Liver (tissue), 10 donors: ENCODE measurements at places on chromosomes 12 and 14.

DNA sequence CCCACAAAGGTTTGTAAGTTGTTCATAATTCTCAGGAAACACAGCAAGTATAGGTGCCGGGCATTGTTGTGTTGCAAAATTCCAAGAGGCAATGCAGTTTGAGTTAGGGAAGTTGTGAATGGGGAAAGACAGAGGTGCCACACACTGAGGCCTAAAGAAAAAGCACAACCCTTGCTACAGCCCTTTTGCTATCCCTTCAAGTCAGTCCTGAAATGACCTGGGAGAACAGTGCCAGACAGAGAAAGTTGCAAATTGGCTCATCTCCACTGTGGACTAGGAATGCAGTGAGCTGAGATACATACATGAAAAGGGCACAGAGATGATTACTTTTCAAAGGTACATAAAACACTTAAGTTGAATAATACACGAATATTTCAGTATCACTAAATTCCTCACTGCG, 213.3 kb upstream of the TMTC1 start:
- no peak for DNase-seq

- no peak for DNase-seq
Measured at GRCh38 chr14:21258889-21259787, 10.1 kb downstream of the HNRNPC start.

GRCh38 chr14:95477411-95478269, 38.8 kb downstream of the SYNE3 start:
- no peak for DNase-seq

DNA sequence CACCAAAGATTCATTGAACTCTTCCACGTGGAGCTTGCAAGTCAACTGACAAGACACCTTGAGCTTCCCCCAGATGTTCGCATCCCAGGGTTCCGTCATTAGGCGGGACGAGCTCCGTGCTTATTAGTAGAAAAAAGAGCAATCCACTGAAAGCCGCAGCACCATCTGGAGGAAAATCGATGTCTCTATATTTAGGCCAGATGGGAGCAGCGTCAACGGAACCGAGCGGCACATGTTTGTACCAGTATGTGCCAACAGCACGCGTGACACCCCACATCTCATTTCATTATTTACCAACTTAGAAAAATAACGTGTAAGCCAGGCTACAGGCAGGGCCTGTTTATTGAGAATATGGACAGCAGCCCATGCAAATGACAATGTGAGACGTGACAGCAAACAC, 45.8 kb upstream of the TMEM132D start:
- no peak for DNase-seq

DNA sequence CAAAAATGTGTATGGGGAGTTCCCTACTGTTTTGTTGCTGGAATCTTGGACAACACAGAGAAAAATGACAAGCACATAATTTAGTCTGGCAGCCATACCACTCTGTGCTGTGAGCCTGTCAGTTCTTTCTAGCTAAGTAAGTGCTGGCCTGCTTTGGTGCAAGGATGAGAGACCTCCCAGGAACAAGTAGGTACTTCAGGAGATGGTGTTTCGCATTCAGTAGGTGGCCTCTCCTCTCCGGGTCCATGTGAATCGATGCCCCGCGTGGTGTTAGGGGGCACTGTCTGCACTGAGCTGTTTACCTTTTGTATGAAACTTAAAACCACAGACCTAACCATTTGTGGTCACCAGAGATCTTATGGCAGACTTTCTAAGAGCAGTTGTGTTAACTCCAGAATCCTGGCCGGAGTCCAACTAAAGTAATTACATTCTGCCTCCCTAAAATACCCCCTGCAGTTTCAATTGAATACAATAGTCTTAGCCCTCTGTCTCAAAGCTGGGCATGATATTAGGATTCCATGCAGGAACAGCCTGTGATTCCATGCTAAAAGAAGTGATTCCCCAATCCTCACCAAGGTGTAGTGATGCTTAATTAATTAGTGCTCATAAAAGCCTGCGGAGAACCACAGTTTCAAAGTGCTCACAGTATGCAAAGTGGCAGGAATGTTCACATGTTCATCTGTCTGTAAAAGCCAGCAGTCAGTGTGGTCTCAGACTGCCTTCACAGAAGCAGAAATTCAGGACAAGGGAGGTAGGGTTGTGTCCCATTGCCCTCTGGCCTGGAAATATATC, 64.2 kb downstream of the LLPH start:
- DNase-seq: no peak

DNA sequence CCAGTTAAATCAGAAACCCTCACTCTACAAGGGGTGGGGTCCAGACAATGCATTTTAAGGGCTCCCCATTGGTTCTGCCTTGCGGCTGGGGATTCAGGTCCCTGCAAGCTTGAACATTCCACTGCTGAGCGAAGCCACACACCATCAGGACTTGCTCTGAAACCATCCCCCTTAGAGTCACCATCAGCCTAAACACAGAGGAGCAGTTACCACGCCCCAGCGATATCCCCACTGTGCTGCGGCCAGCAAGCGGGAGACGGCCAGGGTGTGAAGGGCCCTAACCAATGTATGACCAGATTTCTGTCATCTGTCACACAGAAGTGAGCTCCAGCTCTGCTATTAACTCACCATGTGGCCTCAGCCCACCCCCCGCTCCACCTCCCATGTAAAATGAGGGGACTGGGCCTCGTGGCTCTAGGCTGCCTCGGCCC, 29.7 kb downstream of the CCDC88C start:
- no peak for DNase-seq

DNA sequence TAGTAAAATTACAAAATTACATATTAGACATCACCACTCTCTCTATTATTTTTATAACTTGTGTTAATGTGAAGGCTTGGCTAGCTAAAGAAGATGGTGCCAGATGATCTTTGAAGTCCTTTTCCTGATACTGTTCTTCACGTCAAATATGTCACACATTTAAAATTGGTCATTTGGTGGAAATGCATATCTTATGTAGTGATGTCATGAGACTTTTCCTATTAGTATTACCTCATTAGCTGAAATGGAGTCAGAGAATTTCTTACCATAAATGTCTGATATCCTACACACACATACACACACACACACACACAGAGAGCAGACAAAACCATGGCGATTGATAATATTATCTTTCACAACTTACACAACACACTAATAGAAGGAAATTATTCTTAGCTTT, 124.8 kb upstream of the PTPRB start:
- DNase-seq: no peak

GRCh38 chr12:56487448-56488040, 417 bp downstream of the GLS2 start:
- peak; percentile 50 for DNase-seq

GRCh38 chr14:86533834-86534233, 1003.9 kb downstream of the FLRT2 start:
- DNase-seq: no peak

- DNase-seq: no peak
Measured at GRCh38 chr14:34003082-34003668, 52.3 kb upstream of the EGLN3 start.

- DNase-seq: no peak
Measured at GRCh38 chr12:64025174-64025958, 180.9 kb downstream of the SRGAP1 start.

DNA sequence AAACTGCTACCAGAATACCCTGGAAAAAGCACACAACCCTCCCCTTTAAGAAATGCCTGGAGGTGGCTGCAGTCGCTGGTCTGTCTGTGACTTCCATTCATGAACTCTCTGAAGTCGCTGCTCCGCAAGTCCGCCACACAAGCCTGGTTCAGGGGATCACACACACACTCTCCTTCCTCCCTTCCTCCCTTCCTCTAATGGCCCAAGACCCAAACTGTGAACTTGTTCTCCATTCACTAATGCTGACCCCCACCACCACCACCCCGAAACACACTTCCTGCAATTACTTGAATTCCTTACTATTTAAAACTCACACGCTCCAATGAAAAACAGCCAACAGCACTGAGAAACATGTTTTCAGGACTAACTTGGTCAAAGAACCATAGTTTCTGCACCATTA, 1.0 kb upstream of the LMO3 start:
- DNase-seq: no peak

DNA sequence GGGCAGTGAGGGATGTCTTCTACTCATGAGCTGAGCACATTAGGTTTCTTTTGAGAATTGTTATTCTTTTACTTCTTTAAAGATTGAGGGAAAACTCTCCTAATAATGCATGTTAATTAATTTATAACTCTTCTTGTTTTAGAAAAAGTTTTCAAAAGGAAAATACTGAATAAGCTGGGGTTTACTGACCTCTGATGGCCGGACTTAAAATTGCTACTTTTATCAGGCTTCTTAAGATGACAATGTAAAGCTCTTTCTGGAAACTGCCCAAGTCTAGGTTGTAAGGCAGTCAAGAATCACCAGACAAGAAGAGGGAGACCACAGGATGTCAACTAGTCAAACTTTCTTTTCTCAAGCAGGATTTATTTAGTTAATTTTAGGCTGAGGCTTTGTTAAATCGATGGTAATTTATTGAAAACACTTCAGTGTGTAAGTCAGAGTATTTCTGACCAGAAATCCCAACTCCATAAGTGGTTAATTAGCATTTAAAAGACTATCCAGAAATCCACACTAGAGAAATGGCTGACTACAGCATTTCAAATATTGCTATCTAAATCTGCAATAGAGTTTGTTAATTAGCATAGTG, 82.1 kb downstream of the AVPR1A start:
- DNase-seq: no peak

DNA sequence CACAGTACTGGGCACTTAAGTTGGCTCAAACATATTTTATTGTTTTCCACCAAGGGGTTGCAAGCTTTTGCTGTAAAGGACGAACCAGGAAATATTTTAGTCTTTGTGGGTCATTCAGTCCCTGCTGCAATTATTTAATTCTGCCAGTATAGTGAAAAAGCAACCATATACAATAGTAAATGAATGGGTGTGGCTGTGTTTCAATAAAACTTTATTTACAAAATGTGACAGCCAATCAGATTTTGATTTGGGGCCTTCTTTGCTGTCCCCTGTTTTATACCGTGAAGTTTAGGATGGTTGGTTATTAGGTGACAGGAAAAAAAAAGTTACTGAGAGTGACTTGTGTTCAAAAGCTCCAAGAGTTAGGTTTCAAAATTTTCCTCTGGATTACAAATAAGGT, 956.4 kb downstream of the AACS start:
- no peak for DNase-seq

DNA sequence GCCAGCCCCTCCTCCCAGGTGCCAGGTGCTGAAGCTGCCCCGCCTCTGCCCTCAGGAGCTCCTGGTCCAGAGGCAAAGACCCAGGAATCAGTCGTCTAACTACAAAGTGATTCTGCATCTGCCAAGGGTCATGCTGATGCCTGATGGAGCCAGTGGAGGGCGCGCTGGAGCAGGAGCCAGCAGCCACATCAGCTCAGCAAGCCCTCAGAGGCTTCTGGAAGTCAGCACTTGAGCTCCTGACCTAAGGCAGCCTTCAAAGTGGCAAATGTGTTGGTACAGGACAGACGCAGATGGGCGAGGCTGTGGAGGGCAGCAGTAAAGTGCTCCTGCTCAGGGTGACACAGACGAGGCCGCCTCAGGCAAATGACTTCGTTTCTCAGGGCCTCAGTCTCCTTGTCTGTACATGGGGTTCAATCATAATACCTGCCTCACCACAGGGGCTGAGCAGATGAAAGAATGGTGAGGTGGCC, 10.9 kb downstream of the C12orf43 start:
- no peak for DNase-seq

DNA sequence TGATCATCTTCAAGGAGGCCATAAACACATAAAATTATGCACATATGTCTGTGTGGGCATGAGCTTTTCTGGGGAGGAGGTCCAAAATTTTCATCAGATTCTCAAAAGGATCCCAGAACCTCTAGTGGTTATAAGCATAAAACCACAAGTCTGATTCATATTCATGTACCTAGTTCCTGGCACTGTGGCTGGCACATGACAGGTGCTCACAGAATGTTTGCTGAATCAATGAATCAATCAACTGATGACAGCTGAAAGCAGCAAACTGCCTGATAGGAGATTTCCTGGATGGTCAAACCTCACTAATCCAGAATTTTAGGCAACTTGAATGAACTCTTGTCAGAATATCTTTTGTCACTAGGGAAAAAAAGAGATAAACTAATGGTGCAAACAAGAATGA, 13.5 kb upstream of the CMKLR1 start:
- DNase-seq: no peak

DNA sequence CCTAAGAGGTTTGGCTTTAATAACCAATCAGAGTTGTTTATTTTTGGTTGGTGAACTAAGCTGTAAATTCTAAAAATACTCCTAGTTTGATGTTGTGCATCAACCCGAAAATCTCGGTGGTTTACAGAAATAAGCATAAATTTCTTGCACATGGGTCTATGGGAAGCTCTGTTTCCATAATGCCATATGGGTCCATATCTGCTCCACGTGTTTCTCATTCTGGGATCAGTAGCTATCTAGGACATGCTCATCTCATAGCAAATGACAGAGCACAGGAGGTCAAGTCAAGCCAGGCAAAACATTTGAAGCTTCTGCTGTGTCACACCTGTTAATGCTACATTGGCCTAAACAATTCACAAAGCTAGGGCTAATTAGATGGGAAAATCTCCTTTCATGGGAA, 23.1 kb downstream of the NUP37 start:
- DNase-seq: no peak

- DNase-seq: no peak
Measured at GRCh38 chr14:57574617-57575288, 81.1 kb upstream of the CCDC198 start.

GRCh38 chr14:82642425-82642824, 1108.8 kb upstream of the SEL1L start:
- DNase-seq: peak; percentile 52

GRCh38 chr14:33430414-33431035, 491.8 kb downstream of the NPAS3 start:
- DNase-seq: no peak

GRCh38 chr12:92562063-92562734, 140.6 kb upstream of the PLEKHG7 start:
- DNase-seq: no peak

GRCh38 chr14:61188978-61189808, 91.9 kb downstream of the TMEM30B start:
- peak; percentile 68 for DNase-seq

DNA sequence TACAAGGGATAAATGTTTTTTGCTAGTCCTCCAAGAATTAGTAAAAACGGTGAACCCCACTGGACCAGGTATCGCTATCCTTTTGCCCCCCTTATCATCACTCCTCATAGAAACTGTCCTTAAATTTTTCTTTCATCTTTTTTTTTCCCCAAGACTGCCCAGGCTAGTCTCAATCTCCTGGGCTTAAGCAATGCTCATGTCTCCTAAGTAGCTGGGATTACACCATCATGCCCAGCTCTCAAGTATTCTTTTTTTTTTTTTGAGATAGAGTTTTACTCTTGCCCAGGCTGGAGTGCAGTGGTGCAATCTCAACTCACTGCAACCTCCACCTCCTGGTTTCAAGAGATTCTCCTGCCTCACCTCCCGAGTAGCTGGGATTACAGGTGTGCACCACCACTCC, 9.7 kb downstream of the IRF2BPL start:
- no peak for DNase-seq

DNA sequence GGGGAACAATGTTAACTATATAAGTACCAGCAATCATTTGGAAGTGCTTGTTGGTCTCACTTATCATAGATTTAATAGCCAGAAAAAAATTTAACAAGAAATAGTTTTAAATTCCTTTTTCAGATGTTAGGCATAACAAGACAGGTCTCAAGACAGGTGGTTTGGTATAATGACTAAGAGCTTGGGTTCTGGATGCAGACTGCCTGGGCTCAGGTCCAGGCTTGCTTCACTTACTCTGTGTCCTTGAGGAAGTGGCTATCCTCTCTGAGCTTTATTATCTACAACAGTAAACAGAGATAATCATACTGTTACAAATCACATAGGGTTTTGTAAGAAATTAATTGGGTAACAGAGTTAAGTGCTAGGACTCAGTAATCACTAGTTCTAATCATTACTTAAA, 338.0 kb upstream of the FLRT2 start:
- no peak for DNase-seq

- no peak for DNase-seq
Measured at GRCh38 chr14:101635749-101636560, 74.7 kb downstream of the DIO3 start.
